Right hindlimb (tissue), 1 donor: ENCODE measurements at places on chromosomes 3 and 15.

DNA sequence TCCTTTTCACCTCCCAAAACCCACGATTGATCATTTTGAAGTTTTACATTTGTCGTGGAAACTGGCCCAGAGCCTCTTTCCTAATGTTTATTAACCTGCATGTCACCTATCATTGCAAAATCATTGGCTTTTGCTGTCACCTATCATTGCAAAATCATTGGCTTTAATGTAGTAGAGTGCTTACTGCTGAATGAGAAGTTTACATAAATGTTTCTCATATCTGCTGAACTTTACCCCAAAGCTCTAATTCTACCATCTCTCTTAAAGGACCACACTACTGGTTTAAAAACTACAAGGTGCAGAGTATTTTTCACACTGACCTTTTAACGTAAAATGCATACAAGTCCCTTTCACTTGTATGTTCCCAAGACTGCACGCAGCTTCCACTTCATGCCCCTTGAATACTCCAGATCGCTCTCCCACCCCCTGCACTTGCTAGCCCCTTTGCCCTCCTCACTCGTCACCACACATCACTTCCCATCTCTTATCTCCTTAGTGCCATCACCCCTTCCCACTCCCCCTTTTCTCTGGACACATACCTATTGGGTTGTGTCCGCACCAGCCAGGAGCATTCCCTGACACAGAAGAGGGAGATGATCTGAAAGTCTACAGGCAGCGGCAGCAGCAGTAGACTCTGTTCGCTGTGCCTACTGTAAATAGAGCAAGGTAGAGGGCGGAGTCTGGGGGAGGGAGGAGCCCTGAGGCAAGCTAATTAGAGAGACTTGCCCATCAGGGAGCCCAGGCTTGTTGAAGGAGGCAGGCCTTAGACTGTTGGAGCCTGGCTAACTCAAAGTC is 30.2 kb upstream of the ATOSA start:
- DNase-seq: no peak

DNA sequence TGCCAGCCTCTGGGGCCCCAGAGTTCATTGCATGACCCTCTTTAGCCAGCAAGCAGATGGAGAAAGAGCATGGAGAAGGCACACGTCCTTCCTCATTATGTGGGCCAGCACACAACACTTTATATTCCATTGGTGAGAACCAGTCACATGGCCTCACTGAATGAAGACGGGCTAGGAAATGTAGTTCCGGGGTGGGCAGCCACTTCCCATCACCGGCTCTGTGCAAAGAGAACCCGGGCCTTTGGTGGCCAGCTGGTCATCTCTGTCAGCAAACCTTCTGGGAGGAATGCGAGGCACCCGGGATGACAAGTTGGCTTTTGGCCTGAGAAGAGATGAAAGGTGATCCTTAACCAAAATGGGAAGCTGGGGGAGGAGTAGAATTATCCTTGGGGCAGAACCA is 90.2 kb upstream of the VGLL4 start:
- no peak for DNase-seq

DNA sequence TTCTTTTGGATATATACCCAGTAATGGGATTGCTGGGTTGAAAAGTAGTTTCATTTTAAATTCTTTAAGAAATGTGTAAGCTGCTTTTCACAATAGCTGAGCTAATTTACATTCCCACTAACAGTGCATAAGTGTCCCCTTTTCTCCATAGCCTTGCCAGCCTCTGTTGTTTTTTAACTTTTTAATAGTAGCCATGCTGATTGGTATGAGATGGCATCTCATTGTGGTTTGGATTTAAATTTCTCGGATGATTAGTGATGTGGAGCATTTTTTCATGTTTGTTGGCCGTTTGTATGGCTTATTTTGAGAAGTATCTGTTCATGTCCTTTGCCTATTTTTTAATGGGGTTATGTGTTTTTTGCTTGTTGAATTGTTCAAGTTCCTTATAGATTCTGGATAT is 444.3 kb upstream of the ATP11B start:
- DNase-seq: no peak

- no peak for DNase-seq
Observed at GRCh38 chr3:72698154-72698917, 149.9 kb downstream of the SHQ1 start.

GRCh38 chr3:188779281-188779980 is 392.3 kb upstream of the TPRG1 start:
- DNase-seq: no peak
